ENCODE measurements at places on chromosomes 13 and 19.

DNA sequence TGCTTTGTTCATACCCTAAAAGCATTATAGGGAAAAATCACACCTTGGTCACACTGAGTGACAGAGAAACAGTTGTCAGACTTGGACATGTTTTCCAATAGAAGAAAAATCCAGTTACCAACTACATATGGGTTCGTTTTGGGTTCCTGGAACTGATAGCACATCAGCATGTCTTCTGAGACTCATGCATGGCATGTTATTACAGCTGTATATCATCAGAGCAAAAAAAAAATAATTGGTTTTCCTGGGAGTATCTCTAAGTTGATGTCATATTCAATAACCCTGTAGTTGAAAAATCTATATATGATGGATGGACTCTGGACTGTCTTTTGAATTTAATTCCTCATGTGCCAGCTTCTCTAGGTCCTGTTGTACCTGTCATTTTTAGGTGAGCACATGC lies 211.6 kb downstream of the DNAJC15 start:
- DNase-seq: no peak

DNA sequence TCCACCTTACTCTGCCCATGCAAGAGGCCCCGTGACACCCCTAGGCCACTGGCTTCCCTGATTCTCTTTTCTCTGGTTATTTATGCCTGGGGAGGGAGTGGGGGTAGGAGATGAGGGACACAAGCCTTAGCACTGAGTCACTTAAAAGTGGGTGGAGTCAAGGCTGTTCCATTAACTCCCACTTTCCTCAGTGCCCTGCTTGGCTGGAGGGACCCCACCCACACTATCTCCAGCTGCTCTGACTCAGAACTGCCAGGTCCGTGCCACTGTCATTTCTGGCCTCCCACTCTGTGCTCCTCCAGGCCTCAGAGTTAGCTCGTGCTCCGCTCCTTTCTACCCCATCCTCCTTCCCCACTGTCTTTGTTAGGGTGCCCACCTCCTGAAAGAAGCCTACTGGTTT lies 113.4 kb upstream of the UQCRFS1 start:
- DNase-seq: no peak

- no peak for DNase-seq
Measured at GRCh38 chr13:108962654-108963053, 333.2 kb downstream of the MYO16 start.

GRCh38 chr19:57010541-57010940 lies 109.2 kb upstream of the USP29 start:
- no peak for DNase-seq

DNA sequence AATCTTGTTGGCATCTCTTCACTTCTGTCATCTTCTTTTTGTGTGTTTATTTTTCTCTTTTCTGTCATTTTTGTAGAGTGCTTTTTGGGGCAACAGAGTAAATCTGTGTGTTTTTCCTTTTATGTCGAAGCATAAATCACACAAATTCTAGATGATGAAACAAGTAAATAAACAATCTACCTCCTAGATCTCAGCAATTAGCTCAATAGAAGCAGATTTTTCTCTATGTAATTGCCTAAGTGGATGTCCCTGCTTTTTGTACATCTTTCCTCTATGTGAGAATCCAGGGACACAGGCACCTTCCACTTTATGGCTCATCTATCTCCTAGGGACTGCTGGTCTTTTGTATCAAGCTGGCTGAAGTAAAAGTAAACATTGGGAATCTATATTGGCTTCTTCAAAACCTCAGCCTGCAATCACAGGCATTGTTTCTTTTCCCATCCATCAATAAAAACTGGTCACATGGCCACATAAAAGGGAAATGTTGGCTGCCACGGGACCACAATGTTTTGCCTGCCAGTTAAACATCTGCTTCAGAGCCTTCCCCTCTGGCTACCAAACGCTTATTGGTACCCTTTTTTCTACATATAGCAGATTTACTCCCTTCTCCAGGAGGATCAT lies 323.8 kb downstream of the LMO7 start:
- no peak for DNase-seq

GRCh38 chr13:48431987-48432615 lies 19.2 kb upstream of the LPAR6 start:
- no peak for DNase-seq

DNA sequence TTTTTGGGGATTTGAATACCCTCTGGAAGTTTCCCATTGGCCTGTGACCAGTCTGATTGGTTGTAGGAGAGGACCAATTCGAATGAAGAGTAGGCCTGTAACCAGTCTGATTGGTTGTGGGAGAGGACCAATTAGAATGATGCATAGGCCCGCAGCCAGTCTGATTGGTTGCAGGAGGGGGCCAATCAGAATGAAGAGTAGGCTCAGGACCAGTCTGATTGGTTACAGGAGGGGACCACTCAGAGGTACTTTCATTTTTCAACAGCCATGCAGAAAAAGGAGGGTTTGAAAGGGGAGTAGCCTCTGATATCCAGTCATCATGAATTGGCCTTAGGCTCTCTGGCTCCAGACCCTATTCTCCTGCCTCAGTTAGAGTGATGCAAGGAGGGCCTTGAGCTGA lies 30.4 kb upstream of the SLC1A5 start:
- DNase-seq: no peak

- DNase-seq: no peak
Measured at GRCh38 chr13:65638572-65639168, 1591.5 kb downstream of the PCDH9 start.

- DNase-seq: no peak
Measured at GRCh38 chr19:2494084-2494446, 18.1 kb downstream of the GADD45B start.

DNA sequence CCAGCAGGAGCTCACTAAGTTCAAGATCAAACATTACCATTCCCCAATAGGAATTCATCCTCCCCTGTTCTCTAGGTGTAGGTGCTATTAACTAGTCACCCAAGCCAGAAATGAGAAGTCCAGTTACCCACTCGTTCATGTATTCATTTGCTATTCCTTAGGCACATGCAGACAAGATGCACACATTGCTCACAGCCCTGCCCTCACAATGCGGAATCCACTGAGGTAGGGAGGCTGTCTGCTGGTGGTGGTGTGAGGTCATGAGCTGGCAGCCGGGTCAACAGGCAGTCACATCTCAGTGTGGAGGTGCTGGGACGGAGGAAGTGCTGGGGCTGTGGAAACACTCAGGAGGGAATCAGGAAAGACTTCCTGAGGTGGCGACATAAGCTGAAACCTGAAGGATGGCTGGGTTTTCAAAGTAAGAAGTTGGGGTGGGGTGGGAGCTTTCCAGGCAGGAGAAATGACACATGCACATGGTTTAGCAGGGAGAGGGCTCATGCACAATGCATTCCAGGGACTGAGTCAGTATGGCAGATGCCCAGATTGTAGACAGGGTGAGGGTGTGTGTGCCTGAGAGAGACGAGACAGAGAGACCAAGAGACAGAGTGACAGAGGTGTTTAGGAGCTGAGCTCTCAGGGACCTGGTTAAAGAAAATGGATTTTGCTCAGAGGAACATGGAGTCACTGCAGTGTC lies 117.6 kb downstream of the USP12 start:
- no peak for DNase-seq

DNA sequence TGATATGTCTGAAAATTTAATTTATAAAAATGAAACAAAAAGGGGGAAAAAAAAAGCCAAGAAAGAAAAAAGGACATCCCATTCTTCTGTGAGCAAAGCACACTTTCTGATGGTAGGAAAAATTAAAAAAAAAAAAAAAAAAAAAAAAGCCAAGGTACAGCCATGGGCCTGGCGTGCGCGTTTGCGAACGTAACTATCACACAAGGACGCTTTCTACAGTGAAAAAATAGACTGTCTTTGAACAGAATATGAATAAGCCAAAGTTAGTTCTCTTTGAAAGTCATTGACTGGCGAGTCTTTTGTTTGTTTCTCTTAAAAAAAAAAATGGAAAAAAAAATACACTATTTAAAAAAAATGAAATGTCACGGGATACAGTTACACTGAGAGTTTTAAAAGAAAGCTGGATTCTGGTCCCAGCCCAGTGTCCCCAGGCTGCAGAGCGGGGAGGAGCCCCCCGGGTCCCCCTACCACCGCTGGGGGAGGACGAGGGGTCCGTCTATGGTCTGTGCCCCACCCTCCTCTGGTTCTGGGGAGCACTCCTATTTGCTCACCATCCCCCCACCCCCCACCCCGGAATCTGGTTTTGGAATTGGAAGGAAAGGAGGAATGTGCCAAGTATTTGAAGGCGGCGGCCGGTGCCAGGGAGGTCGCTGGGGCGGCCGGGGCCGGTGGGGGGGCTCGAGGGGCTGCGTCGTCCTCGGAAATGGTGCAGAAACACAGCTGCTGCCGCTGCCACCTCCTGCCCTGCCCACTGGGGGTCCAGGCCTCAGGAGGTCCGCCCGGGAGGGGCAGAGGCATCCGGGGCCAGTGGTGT lies 134.5 kb downstream of the PTPRS start:
- DNase-seq: no peak

DNA sequence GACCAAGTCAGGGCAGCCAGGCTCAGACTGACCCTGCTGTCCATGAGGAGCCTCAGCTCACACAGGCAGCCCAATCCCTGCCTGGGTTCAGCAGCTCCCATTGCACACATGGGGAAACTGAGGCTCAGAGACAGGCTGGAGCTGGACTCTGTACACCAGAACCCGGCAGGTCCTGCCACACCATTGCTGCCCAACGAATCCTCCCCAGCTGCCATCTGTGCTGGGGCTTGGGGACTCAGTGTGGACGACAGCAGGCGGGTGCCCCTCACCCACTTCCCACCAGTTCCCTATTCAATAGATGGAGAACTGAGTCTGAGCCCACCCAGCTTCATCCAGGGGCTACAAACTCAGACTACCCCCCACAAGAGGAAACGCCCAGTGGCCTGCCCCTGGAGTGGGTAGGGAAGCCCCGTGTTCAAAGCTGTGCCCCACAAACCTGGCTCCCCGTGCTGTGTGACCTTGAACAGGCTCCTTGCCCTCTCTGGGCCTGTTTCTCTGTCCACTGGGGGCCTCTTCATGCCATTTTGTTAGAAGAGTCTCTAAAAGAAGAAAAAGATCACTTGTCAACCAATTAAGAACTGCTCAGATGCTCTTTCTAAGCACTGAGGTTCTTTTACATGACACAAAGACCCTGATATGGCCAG lies 50.8 kb downstream of the AP1M1 start:
- no peak for DNase-seq

- no peak for DNase-seq
Measured at GRCh38 chr13:83499286-83499685, 383.0 kb downstream of the SLITRK1 start.

DNA sequence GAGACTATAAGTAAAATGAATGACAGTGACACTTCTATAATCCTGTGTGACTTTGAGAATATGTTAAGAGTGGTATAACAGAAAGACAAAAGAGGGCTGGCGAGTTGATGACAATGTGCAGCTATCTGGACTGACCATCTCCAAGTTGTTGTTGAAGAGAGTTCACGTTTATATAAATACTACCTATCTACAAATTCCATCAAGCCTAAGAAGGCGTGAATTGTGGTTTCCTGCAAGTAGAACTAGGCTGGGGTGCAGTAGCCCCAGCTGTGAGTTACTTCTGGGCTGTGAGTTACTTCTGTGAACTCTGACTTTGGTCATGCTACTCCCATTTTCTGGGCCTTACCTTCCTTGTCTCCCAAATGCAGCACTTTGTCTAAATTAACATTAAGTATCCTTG lies 561.0 kb downstream of the TBC1D4 start:
- no peak for DNase-seq

- DNase-seq: no peak
Measured at GRCh38 chr13:99014522-99014921, 36.7 kb upstream of the DOCK9 start.

DNA sequence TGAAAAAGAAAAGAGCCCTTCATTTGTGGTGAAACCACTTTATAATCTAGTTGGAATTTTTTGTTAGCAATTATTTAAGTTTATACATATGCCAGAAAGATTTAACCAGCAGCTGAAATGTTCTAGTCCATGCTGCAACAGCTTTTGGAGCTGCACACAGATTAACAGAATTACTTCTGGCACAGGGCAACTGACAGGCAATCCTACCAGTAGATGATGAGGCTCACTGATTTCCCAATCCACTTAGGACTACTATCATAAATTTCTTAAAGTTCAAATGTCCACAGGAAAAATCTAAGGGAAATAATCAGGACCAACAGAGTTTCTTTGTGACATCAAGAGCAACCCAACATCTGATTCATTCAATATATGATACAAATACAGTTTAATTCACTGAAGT lies 78.8 kb downstream of the CRYL1 start:
- no peak for DNase-seq

GRCh38 chr13:93416736-93417355 lies 190.2 kb downstream of the GPC6 start:
- DNase-seq: no peak

GRCh38 chr19:5804516-5805461 lies at the start of gene NRTN:
Gene NRTN, plus strand, starts transcription at chr19:5805067. Its CDS starts 19,099 bp downstream, at chr19:5824166.
- no peak for DNase-seq

- DNase-seq: no peak
Measured at GRCh38 chr13:99303863-99304521, 3.2 kb downstream of the GPR183 start.

DNA sequence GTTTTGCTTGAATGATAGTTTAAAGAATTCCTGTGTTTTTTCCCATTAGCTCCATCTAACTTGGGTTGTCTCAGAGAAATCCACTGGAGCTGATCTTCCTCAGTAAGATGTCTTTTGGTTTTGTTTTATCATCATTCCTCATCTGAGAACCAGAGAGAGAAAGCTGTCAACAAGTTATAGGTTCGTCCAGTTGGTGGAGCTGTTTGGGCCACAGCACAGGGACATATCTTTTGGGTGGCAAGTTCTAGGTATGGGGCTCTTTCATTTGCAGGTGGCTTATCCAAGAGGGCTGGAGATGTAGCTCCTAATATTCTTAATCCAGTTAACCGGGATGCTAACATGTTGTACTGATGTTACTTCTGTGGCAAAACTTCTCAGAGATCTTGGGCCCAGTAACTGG lies 174.2 kb downstream of the KCNRG start:
- no peak for DNase-seq

- no peak for DNase-seq
Measured at GRCh38 chr13:85286081-85286480, 513.1 kb downstream of the SLITRK6 start.

DNA sequence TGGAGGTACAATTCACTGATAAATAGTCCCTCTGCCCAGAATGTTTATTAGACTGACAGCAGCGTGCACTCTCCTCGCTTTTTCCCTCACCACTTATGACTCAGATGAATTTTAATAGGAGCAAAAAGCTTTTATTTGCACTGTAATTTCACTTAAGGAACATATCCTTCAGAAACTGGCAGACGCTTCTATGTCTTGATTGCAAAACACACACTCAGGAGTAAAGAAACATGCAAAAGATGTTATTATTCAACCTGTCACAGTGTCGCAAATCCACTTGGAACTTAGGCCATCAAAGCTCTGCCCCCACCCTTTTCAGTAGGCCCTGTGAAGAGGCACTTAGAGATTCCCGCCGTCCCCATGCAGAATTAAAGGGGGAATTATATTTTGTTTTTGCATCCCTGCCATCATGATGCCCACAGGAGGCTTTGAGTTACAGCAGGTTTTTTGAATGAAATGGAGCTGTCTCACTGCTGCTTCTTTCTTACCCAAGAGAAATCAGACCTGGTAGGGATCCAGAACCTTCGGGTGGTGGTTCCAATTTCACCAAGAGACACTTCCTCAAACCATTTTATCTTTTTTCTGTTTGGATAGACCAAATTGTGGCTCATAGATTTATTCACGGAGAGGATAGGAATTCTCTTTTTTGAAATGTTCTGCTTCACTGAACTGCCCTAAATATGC lies 74.5 kb downstream of the GGACT start:
- no peak for DNase-seq

- DNase-seq: no peak
Measured at GRCh38 chr13:98461486-98462240, 115.2 kb downstream of the STK24 start.

- no peak for DNase-seq
Measured at GRCh38 chr13:19597523-19597922, 35.9 kb upstream of the MPHOSPH8 start.

- DNase-seq: no peak
Measured at GRCh38 chr13:109454167-109454917, 332.0 kb downstream of the IRS2 start.
